ENCODE measurements at places on chromosomes 4 and X. TPM values are rescaled to one million over a fixed set of nuclear protein-coding genes. Genes with fewer than 3 reads are reported as not detected.
A peak's percentile ranks its signal among the peaks of the same experiment; 100 is the strongest.

- no peak for DNase-seq
Observed at GRCh38 chr4:118351851-118352827, 664 bp downstream of the PRSS12 start.

GRCh38 chr4:81356621-81357020 lies 115.1 kb downstream of the RASGEF1B start:
- no peak for DNase-seq

DNA sequence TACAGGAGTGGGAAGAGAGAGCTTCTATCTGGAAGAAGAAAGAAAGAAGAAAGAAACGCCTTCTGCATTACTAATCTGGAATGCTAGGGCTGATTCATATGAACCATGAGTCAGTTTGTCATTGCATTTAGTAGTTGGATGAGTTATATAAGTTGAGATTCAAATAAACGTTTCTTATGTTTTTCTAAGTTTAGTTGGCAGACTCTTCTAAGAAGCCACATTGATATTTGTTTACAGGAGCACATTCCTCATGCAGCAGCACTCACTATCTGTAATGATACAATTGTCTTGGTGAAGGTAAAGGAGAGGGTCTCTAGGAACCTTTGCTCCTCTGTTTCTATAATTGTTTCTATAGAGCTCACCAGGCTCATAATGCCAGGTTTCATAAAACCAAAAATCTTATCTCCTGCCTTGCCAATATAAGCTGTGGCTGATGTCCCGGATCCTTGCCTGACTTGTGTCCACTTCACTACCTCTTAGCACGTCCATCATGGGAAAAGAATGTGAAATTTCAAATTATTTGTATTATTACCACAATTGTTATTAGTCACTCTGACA lies 39.5 kb downstream of the HOPX start:
- peak; percentile 93 for DNase-seq

- no peak for DNase-seq
Observed at GRCh38 chrX:1493412-1493811, 40.7 kb upstream of the ASMTL start.

The RPA4 gene
- total RNA-seq = 0.17 TPM

GRCh38 chrX:21616386-21616785 lies 41.7 kb downstream of the KLHL34 start:
- no peak for DNase-seq

DNA sequence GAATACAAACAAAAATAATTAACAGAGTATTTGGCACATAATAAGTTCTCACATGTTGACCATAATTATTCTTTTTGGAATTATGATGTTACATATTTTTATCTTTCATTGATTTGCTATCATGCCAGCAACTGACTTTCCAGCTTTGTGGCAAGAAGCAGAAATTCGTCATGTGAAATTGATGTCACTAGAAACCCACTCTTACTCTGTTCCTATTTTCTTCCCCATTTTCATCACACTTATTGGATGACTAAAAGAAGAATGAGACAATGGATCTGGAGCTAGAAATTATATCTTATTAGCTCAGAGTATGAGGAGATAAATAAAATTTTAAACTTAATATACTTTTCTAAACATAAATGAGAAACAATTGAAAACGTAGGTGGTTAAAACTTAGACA lies 31.9 kb downstream of the EGF start:
- DNase-seq = no peak
